Naive thymus-derived CD4-positive, alpha-beta T cell (primary cell): ENCODE measurements at places on chromosomes 2 and 18.

DNA sequence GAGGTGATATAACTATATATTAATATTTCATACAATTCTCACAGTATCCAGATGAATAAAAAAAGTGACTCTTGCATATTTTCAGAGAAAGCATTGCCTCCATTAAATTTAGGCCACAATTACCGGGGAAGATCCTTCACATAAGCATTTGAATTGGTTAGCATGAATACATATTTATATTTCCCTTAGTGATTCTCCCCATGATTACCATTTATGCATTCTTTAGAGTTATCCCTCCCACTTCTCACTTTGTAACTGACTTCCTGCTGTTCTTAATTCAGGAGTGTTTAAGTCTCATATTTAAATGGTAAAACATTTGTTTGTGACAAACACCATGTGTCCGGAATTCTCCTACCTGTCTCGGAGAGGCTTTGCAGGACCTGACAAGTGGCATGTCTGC, 523.4 kb downstream of the CCDC85A start:
- no peaks in the 10 kb centered on the region for H3K4me1 ChIP-seq
- DNase-seq, result no peak
- no peak overlapping the region for H3K4me3 ChIP-seq
- no peaks in the 10 kb centered on the region for H3K27me3 ChIP-seq
- H3K27ac ChIP-seq, result no peak overlapping the region

GRCh38 chr2:9573013-9573720, 17.5 kb upstream of the ADAM17 start:
- H3K27me3 ChIP-seq, result no peaks in the 10 kb centered on the region
- H3K4me3 ChIP-seq, result no peak overlapping the region
- H3K4me1 ChIP-seq, result no peaks in the 10 kb centered on the region
- no peak overlapping the region for H3K27ac ChIP-seq

DNA sequence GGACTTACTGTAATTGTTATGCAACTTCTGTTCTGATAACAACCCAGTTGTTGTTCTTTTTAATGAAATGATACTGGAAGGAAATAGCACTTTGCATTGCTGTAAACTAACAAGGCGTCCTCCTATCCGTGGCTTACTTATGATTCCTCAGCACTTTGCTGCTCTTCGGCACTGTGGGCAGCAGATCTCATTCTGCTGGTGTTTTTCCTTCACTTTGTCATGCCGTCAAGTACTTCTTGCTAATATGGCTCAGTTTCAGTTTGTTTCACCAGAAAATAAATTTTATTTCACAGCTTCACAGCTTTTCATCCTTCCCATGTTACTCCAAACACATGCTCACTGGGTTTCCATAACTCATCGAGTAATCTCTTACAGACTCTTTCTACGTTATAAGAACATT, 289.3 kb downstream of the MEIS1 start:
- no peaks in the 10 kb centered on the region for H3K36me3 ChIP-seq
- no peak overlapping the region for H3K27ac ChIP-seq
- no peak for DNase-seq
- no peaks in the 10 kb centered on the region for H3K4me1 ChIP-seq
- no peaks in the 10 kb centered on the region for H3K27me3 ChIP-seq

GRCh38 chr2:60100034-60100433, 453.4 kb downstream of the BCL11A start:
- no peak overlapping the region for H3K4me3 ChIP-seq
- no peaks in the 10 kb centered on the region for H3K36me3 ChIP-seq
- no peaks in the 10 kb centered on the region for H3K27me3 ChIP-seq
- no peak overlapping the region for H3K27ac ChIP-seq
- DNase-seq, result no peak
- H3K4me1 ChIP-seq, result no peaks in the 10 kb centered on the region

GRCh38 chr2:124978597-124978996, 953.5 kb downstream of the CNTNAP5 start:
- no peak overlapping the region for H3K4me3 ChIP-seq
- no peak for DNase-seq
- H3K36me3 ChIP-seq, result no peaks in the 10 kb centered on the region
- H3K27me3 ChIP-seq, result no peaks in the 10 kb centered on the region

GRCh38 chr2:219404954-219405353, 13.2 kb upstream of the DES start:
- no peak overlapping the region for H3K27ac ChIP-seq
- H3K4me1 ChIP-seq, result no peaks in the 10 kb centered on the region
- H3K27me3 ChIP-seq, result no peaks in the 10 kb centered on the region
- no peaks in the 10 kb centered on the region for H3K36me3 ChIP-seq
- H3K4me3 ChIP-seq, result no peak overlapping the region

DNA sequence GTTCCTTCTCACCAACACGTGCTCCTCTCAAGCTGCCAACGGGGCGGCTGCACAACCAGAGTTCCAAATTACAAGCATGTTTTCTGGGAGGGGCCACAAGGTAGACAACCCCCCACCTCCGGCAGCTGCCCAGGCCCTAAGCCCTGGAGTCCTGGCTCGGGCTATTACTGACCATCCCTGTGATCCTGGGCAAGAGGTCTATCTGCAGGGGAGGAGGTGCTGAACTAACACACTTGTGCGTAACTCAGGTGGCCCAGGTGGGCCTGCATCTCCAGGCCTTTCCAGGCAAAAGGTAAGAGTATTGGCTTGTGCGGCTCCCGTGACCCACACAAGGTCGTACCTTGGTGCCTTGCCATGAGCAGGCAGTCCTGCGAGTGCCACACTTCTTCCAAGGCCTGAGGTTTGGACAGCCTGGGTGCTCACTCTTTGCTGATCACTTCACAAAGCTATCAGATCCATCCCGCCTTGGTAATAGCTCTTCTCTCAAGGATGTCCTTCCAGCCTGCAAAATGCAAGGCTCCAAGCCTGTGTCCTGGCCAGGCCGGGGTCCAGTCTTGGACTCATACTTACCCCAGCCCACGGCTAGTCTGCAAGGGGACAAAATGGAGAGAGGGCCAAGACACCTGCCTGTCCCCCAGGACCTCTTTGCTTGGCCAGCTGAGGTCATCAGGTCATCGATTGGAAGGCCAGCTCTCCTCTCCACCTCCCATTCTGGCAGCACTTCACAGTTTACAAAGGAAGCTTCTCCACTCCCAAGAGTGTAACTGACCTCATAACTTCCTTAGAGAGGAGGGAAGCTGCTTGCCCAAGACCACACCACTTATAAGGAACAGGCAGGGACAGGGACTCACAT, 33.9 kb downstream of the ADRA2B start:
- H3K36me3 ChIP-seq, result no peaks in the 10 kb centered on the region
- DNase-seq, result no peak
- H3K27ac ChIP-seq, result no peak overlapping the region
- no peaks in the 10 kb centered on the region for H3K27me3 ChIP-seq
- H3K4me1 ChIP-seq, result no peaks in the 10 kb centered on the region

- no peak for DNase-seq
- H3K4me3 ChIP-seq, result no peak overlapping the region
- H3K27ac ChIP-seq, result no peak overlapping the region
- H3K4me1 ChIP-seq, result no peaks in the 10 kb centered on the region
- H3K36me3 ChIP-seq, result no peaks in the 10 kb centered on the region
- no peaks in the 10 kb centered on the region for H3K27me3 ChIP-seq
These were observed 7.4 kb downstream of the CYB5A start for GRCh38 chr18:74284191-74284979.

DNA sequence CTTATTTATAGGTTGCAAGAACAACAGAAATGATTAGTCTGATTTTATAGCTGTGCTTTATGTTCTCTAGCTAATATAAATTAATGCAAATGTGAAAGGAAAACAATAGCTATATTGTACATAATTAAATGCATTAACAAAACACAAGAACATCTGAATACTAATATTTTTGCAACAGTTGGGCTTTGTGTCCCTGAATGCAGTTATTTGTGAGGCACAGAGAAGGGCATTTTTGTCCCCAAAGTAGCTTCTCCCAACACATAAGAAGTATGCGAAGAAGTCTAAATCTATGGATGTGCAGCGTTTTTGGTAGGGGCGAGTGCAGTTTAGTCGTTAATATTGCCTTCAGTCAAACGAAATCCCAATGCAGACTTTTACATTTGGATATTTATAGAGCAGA, 110.0 kb downstream of the MBP start:
- H3K4me3 ChIP-seq, result no peak overlapping the region
- no peaks in the 10 kb centered on the region for H3K4me1 ChIP-seq
- no peaks in the 10 kb centered on the region for H3K36me3 ChIP-seq
- H3K27ac ChIP-seq, result no peak overlapping the region

DNA sequence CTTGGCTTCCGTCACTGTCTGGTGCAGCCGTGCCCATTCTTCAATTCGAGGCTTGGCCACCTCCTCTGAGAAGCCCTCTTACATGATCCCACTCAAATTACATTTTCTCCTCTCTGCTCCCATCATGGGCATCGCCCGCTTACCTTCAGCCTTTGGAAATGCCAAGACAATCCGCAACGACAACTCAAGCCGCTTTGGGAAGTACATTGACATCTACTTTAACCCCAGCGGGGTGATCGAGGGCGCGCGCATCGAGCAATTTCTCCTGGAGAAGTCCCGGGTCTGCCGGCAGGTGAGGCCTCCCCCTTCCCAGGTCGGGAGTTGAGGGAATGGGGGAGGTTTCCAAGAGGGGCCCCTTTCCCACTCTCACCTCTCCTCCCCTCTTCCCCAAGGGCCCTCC, 38.3 kb downstream of the MYO7B start:
- no peaks in the 10 kb centered on the region for H3K4me1 ChIP-seq
- H3K27ac ChIP-seq, result no peak overlapping the region
- no peaks in the 10 kb centered on the region for H3K27me3 ChIP-seq
- DNase-seq, result no peak

- no peaks in the 10 kb centered on the region for H3K27me3 ChIP-seq
- no peaks in the 10 kb centered on the region for H3K4me1 ChIP-seq
- DNase-seq, result no peak
- no peak overlapping the region for H3K27ac ChIP-seq
- no peaks in the 10 kb centered on the region for H3K36me3 ChIP-seq
- no peak overlapping the region for H3K4me3 ChIP-seq
These were observed 59.1 kb downstream of the INO80C start for GRCh38 chr18:35438480-35439234.

- H3K27me3 ChIP-seq, result no peaks in the 10 kb centered on the region
- no peak overlapping the region for H3K27ac ChIP-seq
- no peaks in the 10 kb centered on the region for H3K36me3 ChIP-seq
- no peak for DNase-seq
These were observed 854.6 kb downstream of the CNTNAP5 start for GRCh38 chr2:124879640-124880039.

DNA sequence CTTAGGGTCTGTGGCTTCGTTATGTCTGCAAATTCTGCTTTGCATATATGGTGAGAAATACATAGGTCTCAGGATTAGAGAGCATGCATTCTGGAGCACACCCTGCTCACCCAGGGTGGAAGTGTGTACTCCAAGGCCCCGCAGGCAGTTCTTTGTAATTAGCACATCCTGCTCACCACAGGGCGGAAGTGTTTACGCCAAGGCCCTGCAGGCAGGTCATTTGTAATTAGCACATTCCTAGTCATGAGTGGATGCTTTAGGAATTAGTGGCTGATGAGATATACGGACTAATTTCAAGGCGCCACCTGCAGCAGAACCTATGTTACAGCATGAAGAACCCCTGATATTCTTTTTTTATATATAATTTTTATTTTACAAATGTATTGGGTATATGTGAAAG, 4.2 kb downstream of the ALLC start:
- H3K27me3 ChIP-seq, result no peaks in the 10 kb centered on the region
- H3K4me3 ChIP-seq, result no peak overlapping the region
- no peaks in the 10 kb centered on the region for H3K36me3 ChIP-seq
- no peak for DNase-seq
- no peaks in the 10 kb centered on the region for H3K4me1 ChIP-seq

GRCh38 chr2:178825183-178825582, 18.0 kb upstream of the TTN start:
- H3K4me3 ChIP-seq, result no peak overlapping the region
- no peak for DNase-seq
- no peaks in the 10 kb centered on the region for H3K27me3 ChIP-seq
